ENCODE measurements at places on chromosomes 4 and X.

DNA sequence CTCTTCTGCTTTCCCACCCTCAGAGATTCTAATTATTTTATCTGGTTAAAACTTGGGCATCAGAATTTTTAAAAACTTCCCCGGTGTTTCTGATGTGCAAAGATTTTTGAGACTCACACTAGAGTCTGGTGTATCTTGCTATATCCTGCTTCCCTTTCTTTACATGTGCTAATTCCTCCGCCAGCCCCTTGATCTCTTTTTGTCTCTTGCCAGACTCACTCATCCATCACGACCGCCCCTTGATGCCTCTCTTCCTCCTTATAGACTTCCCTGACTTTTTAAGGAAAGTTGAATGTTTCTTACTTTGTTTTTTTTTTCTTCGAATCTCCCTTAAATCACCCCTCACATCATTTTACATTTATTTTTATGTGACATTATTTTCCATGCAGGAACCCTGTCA, 274.9 kb upstream of the PITX2 start:
- no peak for DNase-seq

DNA sequence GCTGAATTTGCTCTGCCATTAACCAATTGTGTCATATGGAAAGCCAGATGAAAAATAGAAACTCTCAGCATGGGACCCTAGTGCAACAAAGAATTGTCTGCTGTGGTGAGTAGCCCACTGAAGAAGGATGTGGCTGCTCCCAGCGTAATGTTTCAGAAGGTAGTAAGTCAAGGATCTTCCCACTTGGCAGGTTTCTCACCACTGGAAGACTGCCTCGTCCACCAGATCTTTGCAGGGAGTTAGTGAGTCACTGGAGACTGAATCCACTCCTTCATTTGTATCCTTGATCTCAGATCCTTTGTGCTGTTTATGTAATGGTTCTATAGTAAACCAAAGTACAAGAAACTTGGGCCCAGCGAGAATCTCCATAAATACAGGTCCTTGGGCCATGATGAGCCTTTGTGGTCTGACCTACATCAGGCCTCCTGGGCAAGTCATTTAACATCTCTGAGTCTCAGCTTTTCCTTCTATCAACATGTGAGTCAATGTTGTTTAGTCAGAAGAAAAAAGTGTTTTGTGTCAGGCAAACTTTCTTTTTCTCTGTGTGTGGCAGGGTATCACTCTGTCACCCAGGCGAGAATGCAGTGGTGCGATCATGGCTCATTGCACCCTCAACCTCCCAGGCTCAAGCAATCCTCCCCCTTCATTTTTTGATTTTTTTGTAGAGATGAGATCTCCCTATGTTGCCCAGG, 78.0 kb upstream of the CCDC160 start:
- no peak for DNase-seq

DNA sequence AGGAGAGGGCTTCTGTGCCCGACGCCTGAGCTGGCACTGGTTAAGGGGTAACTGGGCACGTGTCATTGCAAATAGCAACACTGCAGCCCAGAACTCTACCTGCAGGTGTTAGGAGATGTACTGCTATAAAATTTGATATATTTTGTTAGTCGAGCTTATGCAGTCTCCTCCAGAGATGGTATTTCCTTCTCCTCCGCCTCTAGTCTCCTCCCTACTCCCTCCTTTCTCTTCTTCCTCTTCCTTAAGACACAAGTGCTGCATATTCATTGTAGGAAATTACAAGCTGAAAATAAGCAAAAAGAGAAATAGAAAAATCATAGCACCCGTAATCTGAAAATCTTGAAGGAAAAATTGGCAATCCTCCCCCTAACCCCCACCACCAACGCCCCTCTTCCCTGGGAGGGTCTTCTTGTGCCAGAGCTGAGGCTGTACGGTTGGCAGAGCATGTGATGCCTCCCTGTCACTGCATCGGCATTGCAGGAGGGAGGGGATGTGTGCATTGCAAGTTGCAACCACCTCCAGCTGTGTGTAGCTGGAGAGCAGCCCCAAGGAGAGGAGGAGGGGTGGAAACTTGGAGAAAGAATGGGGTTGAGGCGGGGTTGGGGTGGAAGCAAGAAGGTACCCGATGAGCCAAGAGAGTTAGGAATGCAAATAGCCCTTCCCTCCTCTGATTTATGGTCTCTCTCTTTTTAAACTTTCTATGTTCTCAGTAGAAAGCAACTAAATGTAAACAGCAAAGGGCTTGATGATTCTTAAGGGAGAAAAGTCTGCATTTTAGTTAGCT, 48.3 kb upstream of the MND1 start:
- no peak for DNase-seq

GRCh38 chr4:69057620-69058409, 38.5 kb upstream of the UGT2B7 start:
- DNase-seq: no peak

DNA sequence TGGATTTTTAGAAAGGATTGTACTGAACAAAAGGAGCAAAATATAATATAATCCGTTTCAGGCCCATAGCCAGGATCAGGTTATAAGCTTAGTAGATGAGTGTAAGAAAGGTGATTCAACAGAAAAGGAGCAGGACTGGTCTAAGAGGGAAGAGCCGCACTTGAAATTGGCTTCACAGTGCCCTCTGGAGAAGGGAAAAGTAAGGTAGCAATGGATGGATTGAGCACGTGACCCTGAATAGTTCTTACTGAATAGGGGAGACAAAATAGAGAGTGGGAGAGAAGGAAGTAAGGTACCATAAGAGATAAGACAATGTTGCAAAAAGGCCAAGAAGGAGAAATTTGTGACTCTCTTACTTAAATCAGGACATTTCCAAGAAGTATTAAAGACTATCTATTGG, 15.6 kb downstream of the CXorf66 start:
- DNase-seq: no peak
